ENCODE measurements at places on chromosomes 12 and 14.
A peak's percentile ranks its signal among the peaks of the same experiment; 100 is the strongest.

DNA sequence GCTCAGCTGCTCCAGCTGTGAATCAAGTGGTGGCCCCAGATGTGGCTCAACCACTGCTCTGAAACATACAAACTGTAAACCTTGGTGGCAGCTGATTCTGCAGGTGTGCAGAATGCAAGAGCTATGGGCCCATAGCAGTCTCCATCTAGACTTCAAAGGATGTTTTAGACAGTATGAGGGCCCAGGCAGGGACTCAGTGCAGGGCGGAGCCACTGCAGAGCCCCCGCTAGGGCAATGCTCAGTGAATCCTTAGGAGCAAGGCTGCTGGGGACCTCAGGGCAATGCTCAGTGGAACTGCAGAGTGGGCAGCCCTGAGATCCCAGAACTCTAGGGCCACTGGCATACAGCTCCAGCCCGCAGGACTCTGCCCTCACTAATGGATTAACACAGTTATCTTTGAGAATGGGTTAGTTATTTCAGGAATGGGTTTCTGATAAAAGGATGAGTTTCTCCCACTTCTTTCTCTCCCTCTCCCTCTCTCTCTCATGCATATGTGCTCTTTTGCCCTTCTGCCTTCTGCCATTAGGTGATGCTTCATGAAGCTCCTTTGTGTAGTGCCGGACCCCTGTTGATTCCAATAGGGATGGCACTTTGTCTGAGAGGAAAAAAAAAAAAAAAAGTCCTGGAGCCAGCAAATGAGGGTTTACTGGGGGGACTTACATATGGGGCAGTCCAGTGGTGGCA, 48.4 kb upstream of the JDP2 start:
- no peak for DNase-seq

- no peak for DNase-seq
These were observed 431.6 kb downstream of the PDZRN4 start for GRCh38 chr12:41619705-41620104.

- peak; percentile 26 for DNase-seq
These were observed at the start of gene CSRP2 for GRCh38 chr12:76878899-76879709. TSS of gene CSRP2 (minus strand) at chr12:76879019. CDS start at chr12:76866260, 12,759 bp downstream.

DNA sequence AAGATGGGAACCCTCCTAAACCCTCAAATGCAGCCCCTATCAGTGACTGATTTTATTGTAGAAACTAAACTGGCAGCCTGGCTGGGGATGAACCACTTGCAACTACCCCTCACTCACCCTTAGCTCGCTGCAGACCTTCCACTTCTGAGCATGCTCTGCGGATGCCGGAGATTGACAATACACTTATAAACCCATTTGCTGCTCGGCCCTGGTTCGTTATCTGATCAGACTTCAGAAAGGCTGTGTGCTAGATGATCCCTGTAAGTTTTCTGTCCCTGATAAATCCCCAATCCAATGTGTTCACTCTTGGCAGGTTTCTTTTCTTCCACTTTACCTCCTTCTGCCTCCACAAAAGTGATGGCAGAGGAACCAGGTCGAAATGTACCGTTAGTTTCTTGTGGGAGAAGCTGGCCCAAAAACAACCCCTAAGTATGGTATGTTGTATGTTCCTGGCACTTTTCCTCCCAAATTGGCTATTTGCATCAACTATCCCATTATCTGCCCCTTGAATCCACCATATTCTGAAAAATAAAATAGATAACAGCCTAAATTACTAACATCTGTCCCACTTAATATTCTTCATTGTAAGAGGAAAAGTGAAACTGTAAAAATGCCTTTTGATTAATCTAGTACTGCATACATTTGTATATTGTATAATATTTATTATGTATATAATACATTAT, 18.8 kb downstream of the RPH3A start:
- no peak for DNase-seq

DNA sequence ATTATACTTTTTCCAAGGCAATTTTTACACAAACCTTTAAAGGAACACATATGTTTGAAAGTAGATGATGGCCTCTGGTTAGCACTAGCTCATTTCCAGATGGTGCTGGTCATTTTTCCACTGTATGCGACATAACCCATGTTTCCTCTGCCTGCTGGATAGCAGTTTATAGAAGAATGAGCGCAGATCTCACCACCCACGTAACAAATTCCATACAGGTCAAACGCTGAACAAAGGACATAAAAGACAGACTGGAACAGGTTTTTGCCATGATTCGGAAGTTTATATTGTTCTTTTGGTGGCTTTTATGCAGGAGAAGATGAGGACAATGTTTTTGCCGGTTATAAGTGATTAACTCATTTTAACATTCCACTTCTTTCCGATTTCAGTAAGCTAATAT, 30.7 kb downstream of the PPP1R36 start:
- no peak for DNase-seq

- no peak for DNase-seq
These were observed 159.4 kb downstream of the TSPAN9 start for GRCh38 chr12:3236345-3237187.

DNA sequence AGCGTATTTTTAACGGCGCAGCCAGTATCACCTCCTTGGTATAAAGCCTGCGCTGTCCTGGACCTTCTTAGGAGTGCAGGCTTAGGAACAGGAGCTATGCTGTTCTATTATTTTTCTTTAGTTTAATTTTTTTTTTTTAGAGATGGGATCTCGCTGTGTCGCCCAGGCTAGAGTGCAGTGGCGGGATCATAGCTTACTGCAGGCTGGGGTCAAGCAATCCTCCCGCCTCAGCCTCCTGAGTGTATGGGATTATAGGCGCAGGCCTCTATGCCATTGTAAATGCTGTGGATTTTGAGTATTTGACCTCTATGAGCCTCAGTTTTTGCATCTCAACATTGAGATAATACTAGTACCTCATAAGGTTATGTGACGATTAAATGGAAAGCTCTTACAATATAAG, 4.1 kb downstream of the OR10AD1 start:
- DNase-seq, result no peak

DNA sequence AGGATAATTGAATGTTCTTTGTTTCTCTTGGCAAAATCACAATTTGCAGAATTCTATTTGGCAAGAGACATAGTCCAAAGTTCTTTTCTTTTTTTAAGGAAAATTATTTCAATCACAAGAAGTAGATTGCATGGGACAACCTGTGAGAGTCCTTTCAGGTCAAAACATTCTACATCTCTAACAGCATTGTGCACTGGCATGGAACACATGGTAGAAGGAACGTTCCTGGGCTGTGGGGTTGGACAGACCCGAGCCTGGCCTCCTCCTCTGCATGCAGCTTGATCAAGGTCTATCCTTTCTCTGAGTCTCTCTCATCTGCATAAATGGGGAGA, 88.6 kb upstream of the CPSF6 start:
- DNase-seq, result no peak

DNA sequence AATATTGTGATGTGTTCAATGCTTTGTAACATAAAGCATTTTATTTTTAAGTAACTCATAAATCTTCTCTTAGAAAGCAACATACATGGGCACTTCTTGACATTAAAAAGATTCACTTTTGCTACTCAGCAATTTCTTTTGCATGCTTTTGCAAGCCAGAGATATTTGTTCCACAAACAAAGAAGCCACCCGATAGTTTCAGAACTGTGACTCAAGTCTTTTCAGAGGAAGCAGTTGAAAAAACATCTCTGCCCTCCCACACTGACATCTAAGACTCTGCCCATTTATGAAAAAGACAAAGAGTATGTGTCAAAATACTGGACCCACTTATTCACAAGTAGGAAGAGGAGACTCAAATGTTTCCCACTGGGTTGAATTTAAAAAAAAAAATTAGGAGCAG, 7.5 kb downstream of the APPL2 start:
- no peak for DNase-seq

- no peak for DNase-seq
These were observed 222.1 kb upstream of the EEA1 start for GRCh38 chr12:93151079-93151762.

- DNase-seq, result no peak
These were observed 50.3 kb upstream of the SLC2A13 start for GRCh38 chr12:40156021-40156764.

- no peak for DNase-seq
These were observed 77.7 kb upstream of the KCNJ8 start for GRCh38 chr12:21852251-21852650.

DNA sequence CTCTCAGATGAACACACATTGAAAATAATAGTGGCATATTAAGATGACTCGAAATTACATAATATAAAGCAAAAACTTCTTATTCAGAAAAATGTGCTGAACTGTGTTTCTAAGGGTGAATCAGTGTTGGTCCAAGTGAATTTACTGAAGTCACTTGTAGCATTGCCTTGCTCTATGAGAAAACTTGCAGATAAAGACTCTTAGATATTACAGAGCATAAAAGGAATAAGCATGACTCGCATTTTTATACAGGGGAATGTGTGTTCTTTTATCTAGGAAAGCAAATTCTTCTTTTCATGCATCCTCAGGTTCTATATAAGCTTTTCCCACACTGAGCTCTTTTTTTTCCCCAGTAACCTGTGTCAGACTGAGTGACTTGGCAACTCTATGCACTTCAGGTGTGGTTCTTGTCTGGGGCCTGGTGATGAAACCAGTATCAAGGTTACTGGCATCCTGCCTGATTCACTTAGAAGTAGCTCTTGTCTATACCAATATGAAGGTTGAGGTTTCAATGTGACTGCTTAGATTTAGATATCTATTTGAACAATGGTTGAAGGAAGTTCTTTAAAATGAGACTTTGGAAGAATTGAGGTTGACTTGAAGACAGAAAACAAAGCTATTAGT, 76.1 kb downstream of the OTOGL start:
- DNase-seq, result no peak

DNA sequence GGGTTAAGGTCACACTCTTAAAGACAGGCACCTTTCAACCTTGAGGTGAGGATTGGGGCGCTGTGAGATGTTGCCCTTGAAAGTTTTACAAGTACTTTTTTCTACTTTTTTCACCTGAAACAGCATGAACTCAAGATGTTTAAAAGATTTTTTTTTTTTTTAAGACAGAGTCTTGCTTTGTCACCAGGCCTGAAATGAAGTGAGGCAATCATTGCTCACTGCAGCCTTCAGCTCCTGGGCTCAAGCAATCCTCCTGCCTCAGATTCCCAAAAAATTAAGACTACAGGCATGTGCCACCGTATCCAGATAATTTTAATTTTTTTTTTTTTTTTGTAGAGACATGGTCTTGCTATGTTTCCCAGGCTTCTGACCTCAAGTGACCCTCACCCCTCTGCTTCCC, 243.9 kb downstream of the DIO2 start:
- no peak for DNase-seq

DNA sequence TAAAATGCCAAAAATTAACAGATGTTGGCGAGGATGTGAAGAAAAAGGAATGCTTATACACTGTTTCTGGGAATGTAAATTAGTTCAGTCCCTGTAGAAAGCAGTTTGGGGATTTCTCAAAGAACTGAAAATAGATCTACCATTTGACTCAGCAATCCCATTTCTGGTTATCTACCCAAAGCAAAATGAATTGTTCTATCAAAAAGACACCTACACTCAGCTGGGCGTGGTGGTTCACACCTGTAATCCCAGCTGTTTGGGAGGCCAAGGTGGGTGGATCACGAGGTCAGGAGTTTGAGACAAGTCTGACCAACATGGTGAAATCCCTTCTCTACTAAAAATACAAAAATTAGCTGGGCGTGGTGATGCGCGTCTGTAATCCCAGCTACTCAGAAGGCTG, 279.3 kb upstream of the PDE3A start:
- no peak for DNase-seq

- DNase-seq, result no peak
These were observed 6.5 kb downstream of the P2RX2 start for GRCh38 chr12:132624910-132625630.

- DNase-seq, result no peak
These were observed 31.2 kb downstream of the HVCN1 start for GRCh38 chr12:110657747-110658146.

GRCh38 chr14:19775587-19775986, 2.3 kb downstream of the OR4M1 start:
- DNase-seq, result no peak

- DNase-seq, result no peak
These were observed 150.7 kb upstream of the PTPRQ start for GRCh38 chr12:80293347-80293746.

DNA sequence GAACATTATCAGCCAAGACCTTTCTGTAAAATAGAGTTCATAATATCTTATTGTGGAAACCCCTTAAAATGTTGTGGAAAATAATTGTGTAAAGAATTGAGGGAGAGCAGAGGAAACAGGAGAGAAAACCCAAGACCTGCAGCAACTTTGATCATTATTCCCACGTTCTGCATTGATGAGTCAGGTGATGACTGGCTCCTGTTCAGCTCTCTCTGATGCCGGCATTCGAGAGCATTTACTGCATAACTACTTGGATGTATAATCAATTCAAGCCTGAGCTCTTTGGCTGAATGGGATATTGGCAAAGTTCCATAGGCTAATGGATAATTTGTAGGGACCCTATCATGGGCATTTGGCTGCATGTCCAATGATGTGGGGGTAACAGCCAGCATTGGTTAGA, 176.3 kb upstream of the ARID2 start:
- DNase-seq, result no peak

DNA sequence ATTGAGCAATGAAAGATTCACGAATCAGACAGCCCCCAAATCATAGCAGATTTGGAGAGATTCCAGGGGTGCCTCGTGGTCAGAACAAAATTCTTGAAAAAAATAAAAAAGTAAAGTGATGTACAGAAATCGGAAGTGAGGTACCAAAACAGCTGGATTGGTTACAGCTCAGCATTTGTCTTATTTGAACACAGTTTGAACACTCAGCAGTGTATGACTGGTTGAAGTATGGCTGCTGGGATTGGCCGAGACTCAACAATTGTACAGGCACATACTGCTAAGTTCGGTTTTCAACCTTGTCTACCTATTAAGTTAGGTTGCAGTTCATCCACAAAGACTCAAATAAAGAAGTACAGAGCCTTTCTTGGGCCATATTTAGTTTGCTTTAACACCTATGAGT, 865.4 kb upstream of the TMEM132C start:
- DNase-seq, result no peak

DNA sequence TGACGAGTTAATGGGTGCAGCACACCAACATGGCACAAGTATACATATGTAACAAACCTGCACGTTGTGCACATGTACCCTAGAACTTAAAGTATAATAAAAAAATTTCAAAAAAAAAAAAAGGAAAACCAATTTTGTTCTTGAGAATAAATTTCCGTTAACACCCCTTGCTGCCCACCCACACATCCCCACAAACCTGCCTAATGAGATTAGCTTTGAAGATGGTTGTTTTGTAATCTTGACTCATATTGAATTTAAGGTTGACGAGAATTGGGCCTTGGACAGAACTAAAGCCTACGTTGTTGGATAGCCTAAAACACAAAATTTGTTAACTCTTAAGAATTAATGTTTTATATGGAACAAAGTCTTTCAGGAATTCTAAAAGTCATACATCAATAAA, 52.9 kb downstream of the SYT1 start:
- no peak for DNase-seq

GRCh38 chr14:92093320-92093719, 13.1 kb downstream of the ATXN3 start:
- no peak for DNase-seq

DNA sequence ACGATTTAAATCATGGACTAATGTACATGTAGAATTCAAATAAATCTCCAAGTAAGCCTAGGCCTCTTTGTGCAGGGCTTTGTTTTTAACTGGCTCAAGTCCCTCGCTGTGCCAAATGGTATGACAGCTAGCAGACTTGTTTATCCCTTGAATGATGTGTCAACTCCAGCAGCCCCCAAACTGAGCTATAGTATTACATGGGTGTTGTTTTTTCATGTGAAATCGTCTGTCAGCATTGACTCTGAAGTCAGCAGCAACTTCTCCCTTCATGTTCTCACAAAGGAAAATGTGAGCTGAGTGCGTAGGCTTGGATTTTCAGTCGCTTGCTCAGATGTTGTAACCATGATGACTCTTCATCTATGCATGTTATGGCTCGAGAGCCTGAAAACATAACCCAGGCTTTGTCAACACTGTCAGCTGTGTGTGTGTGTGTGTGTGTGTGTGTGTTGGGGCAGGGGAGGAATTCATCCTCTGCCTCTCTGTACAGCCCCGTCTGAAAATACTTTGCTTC, 73.3 kb downstream of the PTHLH start:
- no peak for DNase-seq
